CD4-positive, alpha-beta T cell treated with Interleukin-4 for 4 hours (primary cell): ENCODE measurements at places on chromosomes 1 and 21.

DNA sequence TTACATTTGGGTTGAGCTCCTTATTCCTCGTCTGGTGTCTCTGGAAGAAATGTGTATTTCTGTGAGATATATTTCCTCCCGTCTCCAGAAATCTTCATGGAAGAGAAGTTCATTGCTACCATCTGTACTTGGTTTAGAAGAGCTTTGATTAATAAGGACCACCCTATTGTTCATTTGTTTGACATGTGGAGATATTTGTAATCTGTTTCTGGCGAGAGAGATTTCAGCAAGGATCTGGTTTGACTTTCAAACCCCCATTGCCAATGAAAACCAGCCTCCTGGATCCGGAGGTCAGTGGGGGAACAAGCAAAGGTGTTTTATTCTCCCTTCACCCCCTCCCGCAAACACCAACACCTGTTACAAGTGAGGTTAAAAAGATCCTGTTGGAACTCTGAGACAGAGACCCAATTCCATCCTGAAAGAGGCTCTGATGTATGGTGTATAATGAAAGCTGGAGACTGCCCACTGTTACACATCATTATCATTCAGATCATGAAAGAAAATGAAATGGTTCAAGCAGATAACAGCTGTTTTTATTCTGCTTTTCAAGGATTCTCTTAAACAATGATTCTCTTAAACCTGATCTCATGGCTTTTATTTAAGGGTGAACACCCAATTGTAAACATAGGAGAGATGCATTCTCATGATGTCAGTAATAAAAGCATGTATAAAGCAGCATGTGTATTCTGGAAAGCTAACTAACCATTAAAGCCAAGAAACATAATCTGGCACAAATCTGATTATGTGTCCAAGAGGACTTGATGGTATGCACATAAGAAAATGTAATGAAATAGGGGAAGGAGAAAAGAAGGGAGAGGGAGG, 393.5 kb upstream of the ADGRL2 start:
- no peak for DNase-seq

DNA sequence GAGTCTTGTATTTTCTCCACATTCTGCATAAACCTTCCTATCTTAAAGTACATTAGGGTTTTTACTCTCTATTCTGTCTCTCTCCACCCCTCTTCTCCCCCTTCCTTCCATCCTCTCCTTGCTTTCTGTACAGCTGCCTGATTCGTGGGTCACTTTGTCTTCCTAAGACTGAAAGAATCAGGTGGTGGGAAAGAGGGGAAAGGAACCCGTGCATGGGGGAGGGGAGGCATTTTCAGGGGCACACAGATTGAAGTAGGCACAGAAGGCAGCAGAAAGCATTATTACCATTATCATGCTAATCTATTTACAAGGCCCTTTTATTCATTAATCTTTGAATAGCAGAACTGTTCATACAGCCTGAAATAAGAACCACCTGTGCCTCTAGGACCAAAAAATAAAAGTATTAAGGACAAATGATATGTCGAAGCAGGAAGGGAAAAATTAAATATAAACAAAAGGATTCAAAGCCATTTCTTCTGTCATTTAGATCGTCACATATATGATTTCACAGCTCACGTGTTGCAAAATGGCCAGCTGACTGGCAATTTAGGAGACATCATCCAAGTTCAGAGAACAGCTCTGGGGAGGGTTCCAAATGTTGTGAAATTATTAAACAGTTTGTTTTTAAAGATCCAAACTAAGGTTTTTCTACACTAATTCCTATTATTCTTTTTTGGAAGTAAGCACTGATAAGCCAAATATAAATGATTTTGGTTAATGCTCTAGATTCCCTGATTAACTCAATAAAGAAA, 154.6 kb downstream of the PBX1 start:
- DNase-seq, result no peak

DNA sequence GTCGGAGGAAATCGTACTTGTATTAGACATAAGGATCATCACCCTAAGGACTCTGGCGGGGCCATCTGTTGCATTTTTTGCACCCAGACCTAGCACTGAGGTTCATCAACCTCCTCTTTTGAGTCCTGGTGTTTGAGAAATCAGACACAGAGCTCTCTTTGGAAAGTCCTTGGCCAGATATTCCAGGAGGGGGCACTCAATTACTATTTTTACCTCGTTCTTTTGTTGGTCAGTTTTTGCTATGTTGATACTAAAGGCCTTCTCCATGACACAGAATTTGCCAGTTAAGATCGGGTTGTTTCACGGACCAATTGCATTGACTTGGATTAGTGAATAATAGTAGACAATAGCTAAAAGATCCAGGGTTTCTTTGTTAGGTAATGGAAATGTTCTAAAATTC, 711.2 kb downstream of the KCNT2 start:
- no peak for DNase-seq

DNA sequence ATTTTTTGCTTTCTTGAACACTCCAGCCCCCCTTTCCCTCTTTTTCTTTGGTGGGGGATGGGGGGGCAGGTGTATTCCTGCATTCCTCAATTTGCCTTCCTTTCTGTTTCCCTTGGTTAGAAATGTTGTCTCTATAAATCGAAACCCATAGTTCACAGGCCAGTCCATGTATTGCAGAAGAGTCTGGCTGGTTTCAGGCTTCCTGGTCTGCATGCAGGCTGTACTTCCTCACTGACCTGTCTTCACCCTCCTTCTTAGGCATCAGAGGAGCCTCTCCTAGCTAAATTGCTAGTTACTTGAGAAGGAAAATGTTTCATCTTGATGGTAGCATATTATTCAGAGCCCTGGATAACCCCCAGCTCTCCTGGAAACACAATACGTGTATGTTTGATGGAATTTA, 140.0 kb downstream of the SPATA46 start:
- DNase-seq, result no peak

DNA sequence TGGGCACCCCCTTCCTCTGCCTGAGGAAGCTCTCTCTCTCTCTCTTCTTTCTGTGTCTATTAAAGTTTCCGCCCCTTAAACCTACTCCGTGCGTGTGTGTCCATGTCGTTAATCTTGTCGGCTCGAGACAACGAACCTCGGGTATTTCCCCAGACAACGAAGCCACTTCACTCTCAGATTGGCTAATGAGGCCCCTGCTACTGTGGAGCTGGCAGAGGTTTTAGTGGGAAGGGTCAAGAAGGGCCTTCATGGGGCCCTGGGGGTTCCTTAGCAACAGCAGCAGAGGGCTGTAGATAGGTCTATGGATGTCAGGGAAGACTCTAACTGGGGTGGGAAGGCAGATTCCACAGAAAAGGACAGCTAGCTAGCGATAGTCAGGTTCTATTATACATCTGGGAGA, 239.8 kb upstream of the RAB4A start:
- DNase-seq, result no peak

DNA sequence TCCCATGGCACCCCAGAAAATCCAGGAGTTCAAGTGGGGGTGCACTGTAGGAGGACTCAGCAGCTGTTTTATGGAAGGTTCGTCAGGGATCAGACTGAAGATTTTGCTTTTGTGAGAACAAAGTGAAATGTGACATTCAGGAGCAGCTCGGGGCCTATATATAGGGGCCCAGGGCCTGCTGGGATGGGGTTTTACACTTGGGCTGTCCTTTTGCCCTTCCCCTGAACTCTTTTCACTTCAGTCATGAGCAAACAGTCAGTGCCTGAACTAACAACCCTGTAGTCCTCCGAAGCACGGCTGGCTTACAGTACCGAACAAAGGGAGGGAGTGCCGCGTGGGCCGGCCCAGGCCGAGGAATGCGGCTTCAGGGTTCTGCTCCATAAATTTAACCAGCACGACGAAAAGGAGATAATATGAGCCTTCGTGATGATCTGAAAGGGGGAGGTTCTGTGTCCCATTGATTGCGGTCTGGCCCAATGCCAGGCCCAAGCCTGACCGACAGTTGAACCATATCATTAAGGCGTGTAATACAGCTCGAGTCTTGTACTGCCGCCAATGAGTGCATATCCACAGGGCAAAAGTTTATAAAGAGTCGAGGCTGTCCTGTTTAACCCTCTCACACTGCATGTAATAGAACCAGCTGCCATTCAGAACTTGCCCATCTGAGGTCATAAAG, 139.9 kb downstream of the DHRS3 start:
- DNase-seq, result no peak

GRCh38 chr1:1227386-1227785, 4.4 kb downstream of the SDF4 start:
- DNase-seq, result no peak

- no peak for DNase-seq
These were observed 8.8 kb upstream of the INPP5B start for GRCh38 chr1:37955685-37956084.

- no peak for DNase-seq
These were observed 294.1 kb upstream of the SGIP1 start for GRCh38 chr1:66239834-66240233.

GRCh38 chr1:37498872-37499617, 15.5 kb downstream of the MEAF6 start:
- DNase-seq, result no peak

DNA sequence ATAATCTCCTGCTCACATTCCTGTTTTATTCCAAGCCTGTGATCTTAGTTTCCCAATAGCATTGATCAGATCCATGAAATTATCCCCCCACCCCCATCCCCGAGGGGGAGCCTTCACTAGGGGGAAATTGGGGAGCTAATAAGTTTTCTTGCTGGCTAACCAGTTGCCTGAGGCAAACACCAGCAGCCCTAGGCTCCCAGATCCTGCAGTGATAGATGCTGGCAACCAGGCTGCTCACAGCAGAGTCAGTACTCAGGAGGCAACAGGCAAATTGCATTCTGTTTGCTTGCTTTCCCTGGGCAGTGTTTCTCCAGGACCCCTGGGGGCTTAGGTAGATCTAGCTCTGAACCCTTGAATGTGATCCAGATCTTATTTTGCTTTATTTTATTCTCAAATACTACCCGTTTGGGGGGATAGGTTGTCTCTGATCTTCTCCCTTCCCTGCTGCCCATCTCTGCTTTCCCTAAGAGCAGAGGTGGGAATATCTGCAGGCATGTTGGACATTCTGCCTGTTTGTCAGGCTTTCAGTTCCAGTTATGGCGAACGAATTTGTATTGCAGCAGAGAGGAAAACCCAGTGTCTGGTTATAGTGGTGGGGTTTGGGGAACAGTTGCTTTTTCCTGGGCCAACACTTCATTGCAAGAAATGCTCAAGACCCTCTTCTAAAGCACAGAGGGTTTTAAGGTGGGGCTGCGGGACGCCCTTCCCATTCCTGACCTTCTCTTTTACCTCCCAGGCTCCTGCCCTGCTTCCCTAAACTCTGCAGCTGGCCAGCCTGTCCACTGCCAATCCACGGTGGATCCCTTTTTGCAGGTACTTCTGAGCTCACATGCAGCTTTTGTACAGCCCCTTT, 289.8 kb upstream of the PLXNA2 start:
- DNase-seq, result no peak

GRCh38 chr1:158924677-158925076, 6.7 kb upstream of the PYHIN1 start:
- DNase-seq, result peak; percentile 33

GRCh38 chr1:33284049-33284448, 27.8 kb downstream of the ZNF362 start:
- no peak for DNase-seq

DNA sequence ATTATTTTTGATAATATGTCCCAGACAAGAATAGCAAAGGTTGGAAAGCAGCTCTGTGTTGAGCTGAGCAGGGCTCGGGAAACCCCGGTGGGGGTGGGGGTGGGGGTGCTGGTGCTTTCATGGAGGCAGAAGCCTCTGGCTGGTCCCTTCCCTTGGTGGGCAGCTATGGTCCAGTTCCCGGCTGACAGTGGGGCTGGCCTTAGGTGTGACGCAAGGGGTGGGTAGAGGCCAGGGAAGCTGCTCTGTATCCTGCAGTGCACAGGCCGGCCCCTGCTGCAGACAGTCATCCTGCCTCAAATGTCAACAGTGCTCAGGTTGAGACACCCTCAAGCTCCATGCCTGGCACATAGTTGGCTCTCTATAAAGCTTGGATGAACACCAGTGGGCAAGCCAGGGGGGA, 8.9 kb downstream of the ACTL8 start:
- DNase-seq, result no peak

- peak; percentile 85 for DNase-seq
These were observed 32.6 kb downstream of the DNTTIP2 start for GRCh38 chr1:93846206-93846991.

- no peak for DNase-seq
These were observed 18.0 kb downstream of the NTPCR start for GRCh38 chr1:232968391-232968790.

DNA sequence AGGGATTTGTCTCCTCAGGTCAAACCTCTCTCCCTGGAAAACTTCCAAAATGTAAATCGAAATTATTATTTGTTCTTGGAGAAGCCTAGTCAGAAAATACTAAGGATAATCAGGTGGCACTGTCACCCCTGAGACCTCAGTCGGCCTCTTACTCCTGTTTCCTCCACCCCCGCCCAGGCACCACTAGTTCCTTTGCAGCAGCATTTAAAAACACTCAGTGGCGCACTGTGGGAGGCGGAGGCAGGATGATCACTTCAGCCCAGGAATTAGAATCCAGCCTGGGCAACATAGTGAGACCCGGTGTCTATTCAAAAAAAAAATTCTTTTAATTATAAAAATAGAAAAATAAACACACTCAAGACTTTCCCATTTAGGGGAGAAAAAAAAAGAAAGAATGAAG, 18.0 kb upstream of the IFNAR2 start:
- DNase-seq, result no peak

- no peak for DNase-seq
These were observed 19.1 kb downstream of the KLHL20 start for GRCh38 chr1:173733912-173734311.

DNA sequence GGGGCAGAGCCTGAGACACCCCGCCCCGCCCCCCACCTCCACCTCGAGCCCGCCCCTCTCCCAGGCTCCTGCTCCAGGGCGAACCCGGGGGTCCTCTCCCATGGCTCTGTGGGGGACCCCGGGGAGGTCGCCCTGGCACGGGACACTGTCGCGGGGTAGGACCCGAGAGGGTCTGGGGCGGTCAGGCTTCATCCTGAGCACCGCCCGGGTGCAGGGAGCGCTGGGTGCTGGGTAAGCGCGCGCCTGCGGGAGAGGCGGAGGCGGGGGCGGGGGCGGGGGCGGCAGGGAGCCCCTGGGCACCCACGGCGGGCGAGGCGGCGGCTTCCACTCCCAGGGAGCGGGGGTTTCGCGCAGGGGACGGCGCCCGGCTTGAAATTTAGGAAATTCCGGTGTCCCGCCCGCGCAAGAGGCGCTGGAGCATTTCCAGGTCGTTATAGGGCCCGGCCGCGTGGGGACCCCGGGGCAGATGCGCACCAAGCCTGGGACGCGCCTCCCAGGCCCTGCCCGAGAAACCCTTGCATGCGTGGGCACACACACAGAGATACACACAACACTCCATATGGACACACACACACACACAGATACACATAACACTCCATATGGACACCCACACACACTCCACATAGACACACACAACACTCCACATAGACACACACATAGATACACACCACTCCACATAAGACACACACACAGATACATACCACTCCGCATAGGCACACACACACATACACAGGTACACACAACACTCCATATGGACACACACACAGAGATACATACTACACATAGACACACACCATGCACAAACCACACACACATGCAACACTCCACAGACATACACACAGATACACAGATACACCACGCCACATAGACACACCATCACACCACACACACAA, 48.7 kb upstream of the SLC19A1 start:
- peak; percentile 19 for DNase-seq

- no peak for DNase-seq
These were observed 51.0 kb downstream of the EDN2 start for GRCh38 chr1:41433501-41433900.

GRCh38 chr1:17743008-17743647, 12.0 kb upstream of the ACTL8 start:
- DNase-seq, result no peak

GRCh38 chr1:70767377-70767776, 280.2 kb downstream of the PTGER3 start:
- no peak for DNase-seq
